Neural progenitor cell (in vitro differentiated cells): ENCODE measurements at places on chromosomes 7 and 10.

DNA sequence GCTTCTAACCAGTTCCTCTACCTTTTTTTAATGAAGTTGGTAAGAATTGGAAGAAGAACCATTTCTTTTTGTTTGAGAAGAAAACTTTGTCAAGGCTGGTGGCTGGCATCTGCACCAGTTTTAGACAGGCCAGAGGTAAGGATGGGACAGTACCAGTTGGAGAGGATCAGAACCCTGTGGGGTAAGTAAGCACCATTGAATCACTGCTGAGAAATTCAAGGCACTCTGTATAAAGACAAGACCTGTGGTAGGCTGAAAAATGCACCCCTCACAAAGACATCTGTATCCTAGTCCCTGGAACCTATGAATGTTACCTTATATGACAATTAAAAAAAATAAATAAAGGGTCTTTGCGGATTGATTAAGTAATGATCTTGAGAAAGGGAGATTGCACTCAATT, 166.7 kb upstream of the NRP1 start:
- no peak for DNase-seq

- no peak for DNase-seq
Measured at GRCh38 chr7:14275356-14275755, 285.9 kb upstream of the ETV1 start.

DNA sequence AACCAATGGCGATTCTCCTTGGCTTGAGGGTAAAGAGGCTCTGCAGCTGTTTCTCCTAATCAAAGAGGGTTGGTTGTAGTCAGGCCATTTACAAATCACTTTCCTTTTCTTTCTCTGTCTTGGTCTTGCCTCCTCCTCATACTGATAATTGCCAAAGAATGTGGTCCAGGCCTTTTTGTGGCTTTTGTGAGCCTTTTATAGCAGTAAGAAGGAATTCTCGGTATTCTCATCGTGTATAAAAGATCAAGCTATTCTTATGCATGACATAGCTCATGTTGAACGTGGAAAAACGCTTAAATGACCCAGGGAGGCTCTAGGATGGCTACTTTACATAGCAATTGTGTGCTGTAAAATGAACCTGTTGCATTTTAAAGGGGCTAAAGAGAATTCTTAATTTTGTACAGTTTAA, 62.6 kb downstream of the RBM20 start:
- peak; percentile 30 for DNase-seq

DNA sequence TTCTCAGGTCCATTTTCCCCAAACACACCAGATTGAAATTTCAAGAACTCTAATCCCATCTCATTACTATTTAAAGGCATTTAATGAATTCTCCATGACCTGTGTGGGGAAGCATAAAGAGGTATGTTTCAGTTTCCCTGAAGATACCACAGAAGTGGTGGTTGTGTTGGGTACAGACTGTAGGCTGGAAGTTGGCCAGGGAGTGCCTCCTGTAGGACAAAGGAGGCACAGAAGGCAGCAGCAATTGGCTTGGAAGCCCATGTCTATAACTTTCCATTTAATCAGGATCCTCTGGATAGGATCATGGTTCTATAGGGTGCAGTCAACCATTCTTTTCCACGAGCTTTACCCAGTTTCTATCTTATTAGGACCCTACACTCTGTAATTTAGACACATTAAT, 8.6 kb upstream of the BET1 start:
- DNase-seq = no peak

DNA sequence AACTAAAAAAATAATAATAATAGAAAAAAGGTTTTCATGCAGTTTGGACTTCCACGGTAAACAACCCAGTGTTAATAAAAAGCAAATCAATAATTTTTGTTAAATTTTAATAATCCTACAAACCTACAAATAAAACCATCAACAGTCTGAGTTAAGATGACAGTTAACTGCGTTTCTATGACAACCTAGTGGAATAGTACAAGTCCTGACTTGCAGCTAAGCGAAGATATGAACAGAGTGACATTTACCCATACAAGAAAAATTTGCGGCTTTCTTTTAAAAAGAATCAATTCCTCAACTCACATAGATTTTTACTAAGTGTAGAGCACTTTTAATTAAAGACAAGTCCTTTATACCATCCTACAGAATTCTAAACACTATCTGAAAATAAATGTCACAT, 35.6 kb downstream of the VPS41 start:
- DNase-seq = no peak

- DNase-seq = no peak
Measured at GRCh38 chr7:141317033-141317585, 234.1 kb upstream of the AGK start.

DNA sequence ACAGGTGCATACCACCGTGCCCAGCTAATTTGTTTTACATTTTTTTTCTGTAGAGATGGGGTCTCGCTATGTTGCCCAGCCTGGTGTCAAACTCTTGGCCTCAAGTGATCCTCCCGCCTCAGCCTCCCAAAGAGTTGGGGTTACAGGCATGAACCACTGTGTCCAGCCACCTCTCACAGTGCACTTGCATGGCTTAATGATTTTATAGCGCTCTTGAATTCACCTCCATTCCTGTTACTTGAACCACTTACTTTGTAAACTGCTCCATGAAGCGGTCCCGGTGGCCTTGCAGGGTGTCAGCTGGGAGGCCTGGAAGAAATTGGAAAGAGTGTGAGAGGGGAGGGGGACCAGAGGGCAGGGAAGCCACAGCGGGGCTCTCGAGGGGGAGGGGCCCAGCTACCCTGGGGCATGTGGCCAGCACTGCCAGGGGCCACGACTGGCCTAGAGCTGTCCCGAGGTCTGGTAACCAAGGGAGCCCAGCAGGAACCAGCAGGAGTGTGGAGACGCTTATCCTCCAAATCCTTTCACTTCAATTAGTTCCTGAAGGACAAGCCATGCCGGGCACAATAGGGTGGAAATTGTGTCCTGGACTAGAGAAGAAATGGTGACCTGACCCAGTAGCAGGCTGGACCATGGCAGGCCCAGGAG, 76.0 kb downstream of the SPDYE5 start:
- DNase-seq = peak; percentile 72

DNA sequence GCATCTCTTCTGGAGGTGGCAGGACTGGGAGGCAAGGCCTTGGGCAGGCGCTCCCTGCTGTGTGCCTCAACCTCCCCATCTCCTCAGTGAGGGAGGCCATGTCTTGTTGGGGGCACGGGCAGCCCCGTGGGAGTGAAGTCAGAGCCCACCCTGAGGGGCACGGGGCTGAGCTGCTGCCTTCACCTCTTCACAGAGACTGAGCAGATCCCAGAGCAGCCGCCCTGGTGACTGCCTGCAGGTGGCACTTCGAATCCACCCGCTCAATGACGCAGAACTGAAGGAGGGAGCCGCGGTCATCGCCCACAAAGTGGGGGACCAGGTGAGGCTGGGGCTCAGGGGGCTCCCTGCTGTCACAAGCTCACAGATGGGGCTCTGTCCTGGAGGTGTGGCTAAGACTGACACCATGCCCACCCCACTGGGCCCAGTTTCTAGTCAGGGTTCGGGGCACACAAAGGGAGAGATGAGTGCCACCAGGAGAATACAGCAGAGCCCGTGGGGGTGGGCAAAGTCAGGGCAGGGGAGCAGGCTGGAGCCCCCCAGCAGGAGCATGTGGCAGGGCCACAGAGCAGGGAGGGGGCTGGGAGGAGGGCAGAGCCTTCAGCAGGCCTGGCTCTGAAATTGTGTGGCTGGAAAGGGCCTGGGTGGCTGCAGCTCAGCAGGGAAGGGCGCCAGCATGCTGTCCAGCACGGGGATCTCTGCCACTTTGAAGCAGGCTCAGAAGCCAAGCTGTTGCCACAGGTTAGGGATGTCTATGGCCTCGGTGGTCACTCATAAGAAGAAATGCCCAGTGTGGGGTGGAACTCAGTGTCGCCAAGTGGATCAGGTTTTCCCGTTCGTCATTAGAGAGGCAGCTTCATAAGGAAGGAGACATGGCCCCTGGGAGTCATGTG, 18.8 kb upstream of the CHST12 start:
- DNase-seq = peak; percentile 35

DNA sequence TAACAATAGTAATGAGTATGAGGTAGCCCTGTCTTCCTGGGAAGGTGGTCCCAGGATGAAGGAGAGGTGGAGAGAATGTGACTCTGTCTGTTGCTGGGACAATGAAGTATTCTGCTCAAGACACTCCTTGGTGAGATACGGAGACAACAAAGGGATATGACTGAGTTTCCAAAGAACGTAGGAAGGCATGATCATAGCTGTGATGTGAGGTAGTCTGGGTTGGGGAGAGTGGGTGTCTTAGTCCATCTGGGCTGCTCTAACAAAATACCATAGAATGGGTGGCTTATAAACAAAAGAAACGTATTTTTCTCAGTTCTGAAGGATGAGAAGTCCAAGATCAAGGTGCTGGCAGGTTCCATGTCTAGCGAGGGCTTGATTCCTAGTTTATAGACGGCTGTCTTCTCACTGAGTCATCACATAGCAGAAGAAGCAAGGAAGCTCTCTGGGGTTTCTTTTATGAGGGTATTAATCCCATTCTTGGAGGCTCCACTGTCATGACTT, 84.9 kb upstream of the RHOBTB1 start:
- DNase-seq = no peak

DNA sequence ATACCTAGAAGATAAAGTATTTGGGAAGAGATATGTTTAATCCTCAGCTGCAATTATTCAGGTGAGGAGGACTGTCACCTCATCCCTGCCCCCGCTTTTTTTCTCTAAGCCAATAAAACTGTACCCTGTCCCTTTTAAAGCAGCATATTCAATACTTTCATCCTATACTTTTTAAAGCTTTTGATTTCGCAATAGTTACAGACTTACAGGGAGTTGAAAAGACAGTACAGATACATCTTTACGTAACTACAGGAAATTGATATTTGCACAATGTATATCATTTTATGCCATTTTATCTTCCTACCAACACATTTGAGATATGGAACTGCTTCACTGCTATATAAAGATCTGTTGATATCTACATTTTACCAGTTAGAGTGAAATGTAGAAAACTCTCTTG, 47.6 kb downstream of the STK17A start:
- DNase-seq = no peak

GRCh38 chr10:88800152-88801125, 2.1 kb upstream of the LIPM start:
- DNase-seq = no peak

GRCh38 chr7:65269150-65269856, 104.4 kb upstream of the ZNF92 start:
- peak; percentile 99 for DNase-seq

GRCh38 chr7:94289071-94289470, 105.6 kb upstream of the COL1A2 start:
- DNase-seq = peak; percentile 88

DNA sequence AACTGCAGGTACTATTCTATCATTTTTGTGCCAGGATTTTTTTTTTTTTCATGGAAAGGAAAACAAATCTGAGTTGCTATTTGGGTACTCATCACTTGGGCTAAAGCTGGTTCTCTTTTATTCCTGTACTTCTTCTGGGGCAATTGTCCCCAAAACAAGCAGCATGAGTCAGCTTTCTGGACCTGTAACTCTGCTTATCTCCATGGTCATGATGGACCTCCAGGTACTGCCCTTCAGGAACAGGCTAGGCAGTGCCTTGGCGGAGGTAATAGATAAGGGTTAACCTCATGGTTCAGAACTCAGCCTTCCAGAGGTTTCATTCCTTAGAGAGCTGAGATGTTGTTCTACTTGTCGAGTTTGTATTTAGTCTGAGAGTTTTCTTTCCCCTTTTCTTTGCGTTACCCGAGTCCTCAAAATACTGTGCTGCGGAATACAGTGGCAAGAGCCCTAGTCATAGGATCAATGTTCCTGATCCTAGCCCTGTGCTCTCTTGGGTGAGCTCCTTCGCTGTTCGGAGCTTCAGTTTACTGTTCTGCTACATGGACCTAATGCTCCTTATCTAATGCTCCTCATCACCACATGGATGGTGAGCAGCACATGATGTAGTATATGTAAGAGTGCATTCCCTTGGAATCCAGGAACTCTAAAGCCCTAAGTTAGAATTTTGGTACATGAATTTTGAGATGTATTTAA, 74.6 kb downstream of the LRGUK start:
- no peak for DNase-seq

DNA sequence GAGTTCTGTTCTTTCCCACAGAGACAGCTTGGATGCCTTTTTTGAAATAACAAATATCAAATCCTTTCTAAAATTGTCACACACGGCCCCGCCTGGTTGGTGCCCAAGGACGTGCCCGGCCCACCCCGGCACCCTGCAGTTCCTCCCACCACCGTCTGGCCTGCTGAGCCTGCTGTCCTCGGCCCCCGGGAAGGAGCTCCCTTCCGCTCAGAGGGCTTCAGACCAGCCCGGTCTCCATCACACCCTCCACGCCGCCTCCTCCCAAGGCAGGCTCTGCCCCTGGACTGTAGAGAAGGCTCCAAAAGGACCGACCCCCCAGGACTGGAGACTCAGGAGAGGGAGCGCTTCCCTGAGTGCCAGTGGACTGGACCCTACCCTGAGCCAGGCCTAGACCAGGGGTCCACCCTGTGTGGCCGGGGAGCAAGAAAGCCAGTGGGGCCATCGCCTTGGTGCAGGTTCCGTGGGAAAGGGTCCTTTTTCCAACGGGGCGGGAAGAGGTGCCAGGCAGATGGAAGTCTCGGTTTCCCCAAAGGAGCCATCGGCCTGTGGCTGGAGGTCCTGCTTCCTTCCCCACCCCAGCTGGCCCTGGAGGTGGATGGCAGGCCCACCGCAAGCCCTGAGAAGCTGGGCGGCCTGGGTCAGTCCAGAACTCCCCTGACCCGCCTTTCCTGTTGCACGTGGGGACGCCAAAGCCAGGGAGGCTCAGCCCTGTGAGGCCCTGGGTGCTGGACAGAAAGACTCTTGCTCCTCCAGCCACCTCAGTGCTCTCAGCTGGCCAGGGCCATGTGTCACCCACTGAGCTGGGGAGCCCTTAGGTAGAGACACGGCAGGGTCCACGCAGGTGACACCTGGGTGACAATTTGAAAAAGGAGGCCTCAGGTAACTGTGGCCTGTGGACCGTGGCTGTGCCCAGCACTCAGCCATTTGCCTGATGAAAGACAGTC, 69.8 kb downstream of the PWWP2B start:
- no peak for DNase-seq

DNA sequence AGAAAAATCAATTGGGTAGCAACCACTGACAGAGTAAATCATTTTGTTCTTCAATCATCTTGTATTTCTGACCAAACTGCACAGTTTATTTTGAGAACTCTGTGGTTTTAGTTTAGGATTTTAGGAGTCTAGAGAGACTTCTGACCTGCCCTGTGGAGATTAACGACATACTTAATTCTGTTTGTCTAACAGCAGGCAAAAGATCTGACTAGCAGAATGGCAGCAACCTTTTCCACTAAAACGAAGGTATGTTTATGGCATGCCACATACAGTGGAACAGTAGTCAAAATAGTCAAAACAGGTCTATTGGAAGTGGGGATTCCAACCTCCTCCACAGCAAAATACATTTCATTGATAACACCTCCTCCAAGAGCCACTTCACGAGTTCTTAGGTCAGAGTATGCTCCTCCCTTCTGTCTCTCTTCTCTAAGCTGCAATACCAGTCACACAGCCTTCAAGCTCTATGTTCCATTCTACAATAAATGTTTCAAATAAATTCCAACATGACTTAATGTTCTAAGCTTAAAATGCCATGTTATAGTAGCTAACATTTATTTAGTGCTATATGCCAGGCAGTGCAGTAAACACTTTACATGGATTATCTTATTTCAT, 34.4 kb downstream of the NRCAM start:
- DNase-seq = no peak

- no peak for DNase-seq
Measured at GRCh38 chr7:36039243-36039642, 113.8 kb upstream of the EEPD1 start.

- DNase-seq = no peak
Measured at GRCh38 chr7:158988996-158989395, 132.6 kb downstream of the DYNC2I1 start.
